ENCODE measurements at places on chromosomes 3 and 15.

DNA sequence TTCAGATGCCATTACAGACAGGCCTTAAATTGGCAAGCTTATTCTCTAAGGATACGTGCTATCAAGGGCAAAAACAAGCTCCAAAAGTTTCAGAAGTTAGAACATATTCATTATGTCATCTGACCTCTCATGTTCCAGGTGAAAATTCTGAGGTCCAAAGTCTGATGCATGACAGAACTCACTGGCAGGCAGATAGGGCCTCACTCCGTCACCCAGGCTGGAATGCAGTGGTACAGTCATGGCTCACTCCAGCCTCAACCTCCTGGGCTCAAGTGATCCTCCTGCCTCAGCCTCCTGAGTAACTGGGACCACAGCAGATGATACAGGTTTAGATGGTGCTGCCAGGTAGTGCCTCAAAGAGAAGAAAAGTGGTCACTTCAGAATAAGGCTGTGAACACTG is 15.5 kb downstream of the MRPS25 start:
- DNase-seq, result no peak

DNA sequence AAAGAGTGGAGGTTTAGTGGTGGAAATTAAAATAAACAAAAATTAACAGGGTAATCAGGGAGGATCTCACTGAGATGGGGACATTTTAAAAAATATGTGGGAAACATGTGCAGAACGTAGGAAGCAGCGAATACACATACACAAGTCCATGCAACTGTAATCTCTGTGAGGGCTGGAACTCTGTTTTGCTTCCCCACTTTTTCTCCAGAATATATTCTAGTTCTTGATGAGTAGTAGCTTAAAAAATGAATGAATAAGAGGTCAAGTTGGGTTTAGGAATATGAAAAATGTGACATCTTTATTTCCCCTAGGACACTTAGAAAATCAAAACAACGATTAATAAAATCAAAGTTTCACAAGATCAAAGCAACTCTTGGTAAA is 312.2 kb upstream of the ZNF717 start:
- DNase-seq, result no peak

DNA sequence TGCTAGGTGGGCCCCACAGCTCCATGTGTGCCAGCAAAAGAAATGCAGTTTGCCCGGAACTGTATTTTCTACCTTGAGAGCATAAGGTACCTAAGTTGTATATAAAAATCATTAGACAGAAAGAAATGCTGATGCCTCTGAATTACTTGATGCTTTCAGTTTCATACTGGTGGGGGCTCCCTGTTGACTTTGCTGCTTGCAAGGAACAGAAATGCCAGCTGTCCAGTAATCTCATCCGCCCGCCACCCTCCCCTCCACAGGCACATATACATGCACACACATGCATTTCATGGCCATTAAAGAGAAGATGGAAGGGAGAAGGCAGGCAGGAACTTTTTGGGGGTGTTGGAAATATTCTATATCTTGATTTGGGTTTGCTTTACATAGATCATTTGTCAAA is 38.4 kb downstream of the LIMD1 start:
- DNase-seq, result no peak

GRCh38 chr3:45210308-45211041 is 15.6 kb downstream of the TMEM158 start:
- peak; percentile 72 for DNase-seq

- DNase-seq, result peak; percentile 88
These were observed 80.6 kb downstream of the CCR1 start for GRCh38 chr3:46127503-46127902.

GRCh38 chr3:174191380-174191779 is 667.8 kb upstream of the NAALADL2 start:
- no peak for DNase-seq

DNA sequence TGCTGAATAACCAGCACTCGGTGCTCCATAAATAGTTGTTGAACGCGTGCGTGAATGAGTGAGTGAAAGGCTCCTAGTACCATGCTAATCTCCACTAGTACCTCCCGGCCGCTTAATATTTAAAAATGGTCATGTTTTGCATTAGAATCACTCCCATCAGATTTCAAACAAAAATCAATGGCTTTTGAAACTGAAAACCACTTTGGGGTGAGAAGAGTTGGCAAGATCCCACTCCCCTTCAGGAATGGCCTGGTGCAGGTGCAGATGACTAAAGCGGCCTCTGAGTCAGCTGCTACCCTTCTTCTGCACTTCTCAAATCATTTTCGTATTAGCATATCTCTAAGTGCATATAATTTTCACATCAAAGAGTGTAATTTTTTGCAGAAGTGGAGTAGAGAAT is 425.3 kb upstream of the PROK2 start:
- DNase-seq, result no peak

DNA sequence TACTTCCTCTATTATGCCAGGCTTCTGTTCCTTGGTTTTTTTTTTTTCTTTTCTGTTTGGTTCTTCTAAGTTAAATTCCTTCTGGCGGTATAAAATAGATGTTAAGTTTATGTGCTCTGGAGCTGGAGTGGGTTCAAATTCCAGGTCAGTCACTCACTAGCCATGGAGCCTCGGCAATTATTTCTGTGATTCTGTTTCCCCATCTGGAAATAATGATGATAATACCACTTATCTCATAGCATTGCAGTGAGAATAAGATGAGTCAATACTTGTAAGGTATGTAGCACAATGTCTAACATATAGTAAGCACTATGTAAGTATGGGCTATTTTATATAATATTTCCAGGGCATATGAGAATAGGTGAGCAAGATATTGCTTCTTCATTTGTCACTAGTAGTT is 33.2 kb upstream of the ZDHHC23 start:
- DNase-seq, result peak; percentile 95

GRCh38 chr15:99315636-99316035 is 64.4 kb downstream of the LRRC28 start:
- no peak for DNase-seq

DNA sequence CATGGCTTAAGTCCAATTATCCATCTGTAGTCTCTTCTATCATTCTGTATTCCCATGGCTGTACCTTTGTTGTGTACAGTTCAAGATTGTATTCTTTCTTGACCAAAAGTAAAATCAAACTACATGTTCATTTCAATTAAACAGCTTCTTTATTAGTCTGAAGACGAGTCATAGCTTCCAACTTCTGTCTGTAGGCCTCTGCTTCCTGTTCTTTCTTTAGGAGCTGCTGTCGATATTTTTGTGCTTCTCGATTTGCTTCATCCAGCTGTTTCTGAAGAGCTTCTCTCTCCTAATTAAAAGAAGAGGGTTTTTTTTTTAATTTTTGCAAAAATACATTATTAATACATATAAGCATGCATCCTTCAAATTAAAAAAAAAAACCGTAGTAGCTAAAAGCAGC is 13.0 kb upstream of the HDC start:
- DNase-seq, result no peak

DNA sequence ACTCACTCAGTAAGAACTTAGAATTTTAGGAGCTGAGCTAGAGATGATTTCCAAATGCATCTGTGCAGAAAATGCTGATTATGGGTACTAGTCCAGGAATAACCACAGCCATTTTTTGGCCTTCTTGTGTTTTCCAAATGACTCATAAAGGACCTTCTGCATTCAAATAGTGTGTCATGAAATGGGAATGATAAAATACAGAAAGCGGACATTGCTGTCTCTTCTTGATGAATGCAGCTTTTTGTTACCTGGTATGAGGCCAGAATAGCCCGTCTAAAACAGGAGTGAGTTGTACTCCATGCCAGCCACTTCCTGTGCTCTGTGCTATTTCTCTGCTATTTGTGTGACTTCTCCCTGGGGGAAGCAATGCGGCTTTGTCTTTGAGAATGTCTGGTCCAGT is 20.5 kb upstream of the FRMD5 start:
- DNase-seq, result peak; percentile 93

GRCh38 chr15:100905850-100906249 is 13.3 kb upstream of the LRRK1 start:
- DNase-seq, result no peak

DNA sequence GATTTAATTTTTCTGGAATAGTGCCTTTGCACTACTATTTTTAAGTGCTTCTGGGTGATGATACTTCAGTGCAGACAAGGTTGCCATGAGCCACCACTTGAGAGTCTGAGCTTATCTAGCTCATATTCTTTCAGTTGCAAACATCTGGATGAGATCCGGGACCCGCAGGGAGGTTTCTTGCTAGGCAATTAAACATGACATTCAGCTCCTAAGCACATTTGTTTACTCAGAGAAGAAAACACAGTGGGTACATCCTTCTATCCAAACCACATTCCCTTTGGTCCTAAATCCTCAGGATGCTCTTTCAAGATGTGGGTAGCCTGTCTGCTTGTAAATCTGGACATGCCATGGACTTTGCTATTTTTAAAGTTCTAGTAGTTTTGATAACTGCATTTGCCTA is 12.0 kb downstream of the PLSCR1 start:
- no peak for DNase-seq

DNA sequence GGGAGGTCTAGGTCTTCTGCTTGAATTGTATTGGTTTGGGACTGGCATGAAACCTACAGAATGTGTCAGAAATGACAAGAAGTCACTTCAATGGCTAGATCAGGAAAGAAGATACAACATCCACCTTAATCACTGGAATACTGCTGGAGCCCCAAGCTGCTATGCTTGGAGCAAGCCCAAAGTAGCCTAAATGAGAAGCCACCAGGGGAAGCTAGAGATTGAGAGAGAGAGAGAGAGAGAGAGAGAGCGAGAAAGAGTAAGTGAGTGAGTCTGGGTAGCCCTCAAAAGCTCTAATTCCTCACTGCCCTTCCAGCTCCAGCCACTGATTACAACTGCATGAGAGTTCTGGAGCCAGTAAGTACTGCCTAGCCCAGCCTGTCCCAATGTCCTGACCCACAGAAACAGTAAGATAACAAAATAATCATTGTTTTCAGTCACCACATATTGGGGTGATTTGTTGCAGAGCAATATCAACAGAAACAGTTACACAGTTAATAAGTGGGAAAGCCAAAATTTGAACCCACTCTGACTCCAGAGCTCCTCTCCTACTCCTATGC is 529.2 kb upstream of the GOLIM4 start:
- DNase-seq, result no peak

DNA sequence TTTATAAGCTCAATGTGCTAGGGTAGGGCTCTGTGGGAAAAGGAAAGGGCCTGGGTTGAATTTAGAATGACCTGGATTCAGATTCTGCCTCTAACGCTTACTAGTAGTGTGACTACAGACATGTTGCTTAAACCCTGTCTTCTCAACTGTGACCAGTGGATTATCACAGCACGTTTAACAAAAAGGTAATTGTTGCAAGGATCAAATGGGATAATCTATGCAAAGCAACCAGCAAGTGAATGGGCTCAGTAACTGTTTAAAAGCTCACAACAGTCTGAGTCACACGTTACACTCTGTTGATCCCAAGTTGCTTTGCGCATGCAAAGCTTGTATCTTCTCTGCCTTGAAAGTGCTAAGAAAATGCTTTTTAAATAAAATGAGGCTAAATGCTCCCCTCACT is 236.5 kb downstream of the IL20RB start:
- DNase-seq, result no peak

DNA sequence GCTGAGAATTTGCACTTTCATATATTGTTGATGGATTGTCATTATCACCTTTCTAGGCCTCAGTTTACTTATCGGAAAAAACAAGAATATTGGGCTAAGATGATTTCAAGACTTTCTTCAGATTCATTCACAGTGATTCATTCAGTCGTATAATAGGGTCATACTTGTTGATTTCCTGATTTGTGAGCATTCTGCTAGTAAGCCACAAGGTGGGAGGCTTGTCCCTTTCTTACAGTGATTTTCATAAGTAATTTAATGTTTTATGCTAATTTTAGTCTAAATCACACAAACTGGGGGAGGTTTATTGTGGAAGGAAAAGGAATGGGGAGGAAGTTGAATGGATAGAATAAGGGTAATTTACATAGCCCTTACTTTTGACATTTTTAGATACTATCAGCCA is 126.8 kb upstream of the GOLGA6L4 start:
- DNase-seq, result peak; percentile 15

DNA sequence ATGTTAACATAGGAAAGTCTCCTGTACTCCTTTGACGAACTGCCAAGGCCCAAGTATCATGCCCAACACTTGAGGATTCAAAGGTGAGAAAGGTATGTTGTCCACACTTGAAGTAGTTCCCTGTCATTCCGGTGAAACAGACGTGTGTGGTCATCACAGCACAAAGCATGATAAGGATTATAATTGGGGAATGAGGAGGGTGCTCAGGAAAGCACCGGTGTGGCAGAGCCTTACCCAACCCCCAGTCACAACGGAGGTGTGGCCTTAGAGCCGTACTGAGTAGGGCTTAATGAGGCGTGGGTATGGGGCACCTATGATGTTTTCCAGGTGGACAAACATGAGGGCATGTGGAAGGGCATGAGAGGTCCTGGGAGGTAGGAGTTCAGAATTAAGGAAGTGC is 203.0 kb upstream of the NR2E3 start:
- DNase-seq, result no peak

GRCh38 chr15:69623392-69624154 is 171.0 kb downstream of the RPLP1 start:
- no peak for DNase-seq

DNA sequence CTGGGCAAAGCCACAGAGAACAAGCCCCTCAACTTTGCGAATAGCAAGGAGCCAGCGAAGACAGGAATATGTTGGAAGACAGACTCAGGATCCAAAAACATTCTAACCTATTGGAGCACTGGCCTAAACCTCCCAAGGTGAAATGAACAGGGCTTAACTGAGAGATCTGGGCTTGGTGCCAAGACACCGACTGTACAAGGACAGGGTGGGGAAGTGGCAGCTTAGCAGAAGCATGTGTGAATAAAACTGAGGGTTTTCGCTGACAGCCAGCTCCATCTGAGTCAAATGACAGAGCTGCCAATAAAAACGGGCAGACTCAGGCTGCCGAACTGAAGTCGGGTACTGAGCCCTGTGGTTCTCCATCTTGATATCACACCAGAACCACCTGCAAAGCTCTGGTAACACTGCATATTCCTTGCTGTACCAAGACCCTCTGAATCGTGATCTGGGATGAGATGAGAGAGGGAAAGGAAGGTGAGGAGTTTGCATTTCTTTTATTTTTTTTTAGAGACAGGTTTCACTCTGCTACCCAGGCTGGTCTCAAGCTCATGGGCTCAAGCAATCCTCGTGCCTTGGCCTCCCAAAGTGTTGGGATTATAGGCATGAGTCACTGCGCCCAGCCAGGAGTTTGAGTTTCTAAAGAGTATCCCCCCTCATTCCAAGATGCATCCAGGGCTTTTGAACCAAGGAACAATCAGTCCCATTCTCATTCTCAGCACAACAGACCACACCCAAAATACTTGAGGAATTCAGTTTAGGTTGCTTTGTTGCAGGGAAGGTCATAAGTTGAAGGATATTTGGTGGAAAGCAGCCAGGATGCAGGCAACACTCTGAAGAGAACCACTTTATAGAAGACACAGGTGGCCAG is 6.0 kb upstream of the PLCB2 start:
- peak; percentile 56 for DNase-seq

GRCh38 chr3:153087595-153088566 is 74.1 kb upstream of the RAP2B start:
- peak; percentile 67 for DNase-seq
